Esophagus squamous epithelium (tissue), 5 donors: ENCODE measurements at places on chromosomes 5 and 9. TPM values are rescaled to one million over a fixed set of nuclear protein-coding genes. Genes with fewer than 3 reads are reported as not detected.

- H3K4me3 ChIP-seq, result no peak overlapping the region
- no peaks in the 10 kb centered on the region for H3K4me1 ChIP-seq
- H3K36me3 ChIP-seq, result no peaks in the 10 kb centered on the region
- DNase-seq, result no peak
- H3K27ac ChIP-seq, result no peak overlapping the region
- no peaks in the 10 kb centered on the region for H3K27me3 ChIP-seq
Observed at GRCh38 chr9:101350285-101350684, 34.5 kb downstream of the BAAT start.

DNA sequence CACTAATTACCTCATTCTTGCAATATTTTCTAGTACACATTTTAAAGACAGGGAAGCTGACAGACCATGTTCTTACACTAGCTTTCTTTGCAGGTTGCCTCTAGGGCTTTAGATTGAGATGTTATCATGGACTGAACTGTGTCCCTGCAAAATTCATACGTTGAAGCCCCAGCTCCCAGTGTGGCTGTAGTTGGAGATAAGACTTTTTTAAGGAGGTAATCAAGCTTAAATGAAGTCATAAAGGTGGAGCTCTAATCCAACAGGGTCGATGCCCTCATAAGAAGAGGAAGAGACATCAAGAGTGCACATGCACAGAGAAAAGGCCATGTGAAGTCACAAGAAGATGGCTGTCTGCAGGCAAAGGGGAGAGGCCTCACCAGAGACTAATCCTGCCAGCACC, 471.2 kb upstream of the ACTBL2 start:
- no peak overlapping the region for H3K27ac ChIP-seq
- DNase-seq, result no peak

DNA sequence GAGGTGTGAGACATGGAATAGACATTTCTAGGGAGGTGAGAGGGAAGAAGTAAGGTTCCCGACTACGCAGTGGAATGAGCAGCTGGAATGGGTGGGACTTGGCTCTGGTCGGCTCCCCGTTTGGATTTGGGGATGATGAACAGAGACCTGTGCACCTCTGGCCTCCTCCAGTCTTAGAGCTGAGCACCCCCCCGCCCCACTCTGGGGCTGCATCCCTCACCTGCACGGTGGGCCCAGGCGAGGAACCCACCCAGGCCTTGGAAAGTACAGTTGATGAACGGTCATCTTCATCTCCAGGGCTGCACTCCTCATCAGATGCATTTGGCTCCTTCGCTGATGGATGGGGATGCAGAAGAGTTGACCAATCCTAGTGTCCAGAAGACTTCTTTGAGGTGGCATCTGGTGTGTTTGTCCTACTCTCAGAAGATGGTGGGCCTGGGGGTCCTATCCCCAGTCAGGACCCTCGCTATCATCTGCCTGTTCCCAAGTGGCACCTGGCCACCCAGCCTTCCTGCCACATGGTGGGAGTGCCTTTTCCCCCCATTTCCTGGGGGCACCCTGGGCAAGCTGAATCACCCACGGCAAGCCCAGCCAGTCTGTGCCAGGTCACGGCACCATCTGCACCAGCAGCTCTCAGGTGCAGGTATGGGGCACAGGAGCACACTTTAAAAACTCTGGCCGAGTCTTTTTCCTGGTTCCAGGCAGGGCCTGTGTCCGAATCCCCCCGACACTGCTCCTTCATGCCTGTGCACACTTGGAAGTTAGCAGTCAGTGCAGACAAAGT, 70.5 kb downstream of the GTF3C4 start:
- no peak overlapping the region for H3K27ac ChIP-seq
- no peaks in the 10 kb centered on the region for H3K27me3 ChIP-seq
- no peaks in the 10 kb centered on the region for H3K36me3 ChIP-seq
- DNase-seq, result no peak
- H3K4me1 ChIP-seq, result no peaks in the 10 kb centered on the region

DNA sequence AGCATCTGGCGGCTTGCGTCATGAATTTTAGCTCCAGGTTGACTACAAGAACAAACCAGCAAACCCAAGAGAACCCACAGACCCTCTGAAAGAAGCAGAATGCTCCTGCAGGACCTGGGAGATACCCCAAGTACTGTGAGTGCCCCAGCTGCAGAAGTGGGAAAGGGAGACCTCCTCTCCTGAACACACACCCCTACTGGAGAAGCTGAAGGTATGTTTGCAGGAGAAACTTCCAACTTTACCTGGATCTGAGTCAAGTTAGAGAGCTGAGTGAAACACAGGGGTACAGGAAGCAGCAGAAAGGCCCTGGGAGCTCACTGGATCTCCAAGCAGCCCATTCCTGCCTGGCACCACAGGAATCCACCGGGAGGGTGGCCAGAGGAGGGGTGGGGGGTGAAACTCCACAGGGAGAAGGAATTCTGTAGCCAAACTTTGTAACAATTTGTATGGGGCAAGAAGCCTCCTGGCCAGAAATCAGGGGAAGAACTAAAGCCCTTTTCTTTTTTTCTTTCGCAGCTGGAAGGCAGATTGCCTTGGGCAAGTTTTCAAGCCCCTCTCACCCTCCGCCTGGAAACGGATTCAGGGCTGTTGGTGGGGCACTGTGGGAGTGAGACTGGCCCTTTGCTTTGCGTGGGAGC, 576.2 kb downstream of the BNC2 start:
- no peaks in the 10 kb centered on the region for H3K27me3 ChIP-seq
- no peak for DNase-seq
- no peak overlapping the region for H3K4me3 ChIP-seq
- H3K27ac ChIP-seq, result no peak overlapping the region
- no peaks in the 10 kb centered on the region for H3K36me3 ChIP-seq
- no peaks in the 10 kb centered on the region for H3K4me1 ChIP-seq

GRCh38 chr5:65482296-65482735, 596 bp upstream of the ADAMTS6 start:
- H3K4me3 ChIP-seq, result peak overlapping the region; percentile 59
- H3K4me1 ChIP-seq, result peaks cover 34% of the 10 kb centered on the region
- DNase-seq, result no peak
- no peaks in the 10 kb centered on the region for H3K27me3 ChIP-seq
- no peaks in the 10 kb centered on the region for H3K36me3 ChIP-seq
- H3K27ac ChIP-seq, result peak overlapping the region; percentile 88

DNA sequence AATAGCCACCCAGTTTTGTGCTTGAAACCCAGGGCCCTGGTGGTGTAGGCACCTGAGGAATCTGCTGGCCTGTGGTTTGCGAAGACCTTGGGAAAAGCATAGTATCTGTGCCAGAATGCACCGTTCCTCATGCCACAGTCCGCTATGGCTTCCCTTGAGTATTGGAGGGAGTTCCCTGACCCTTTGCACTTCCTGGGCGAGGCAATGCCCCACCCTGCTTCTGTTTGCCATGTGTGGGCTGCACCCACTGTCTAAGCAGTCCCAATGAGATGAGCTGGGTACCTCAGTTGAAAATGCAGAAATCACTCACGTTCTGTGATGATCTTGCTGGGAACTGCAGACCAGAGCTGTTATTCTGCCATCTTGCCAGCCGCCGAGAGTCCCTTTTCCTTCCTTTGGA, 483.5 kb downstream of the AGTPBP1 start:
- no peaks in the 10 kb centered on the region for H3K27me3 ChIP-seq
- no peaks in the 10 kb centered on the region for H3K36me3 ChIP-seq
- DNase-seq, result no peak
- H3K4me3 ChIP-seq, result no peak overlapping the region

The OLFML2A gene
- 13.9 TPM for total RNA-seq

The LCN2 gene
- total RNA-seq, result 931 TPM

The SURF4 gene
- 127 TPM for total RNA-seq
